Naive thymus-derived CD8-positive, alpha-beta T cell (primary cell): ENCODE measurements at places on chromosomes 2 and 18. TPM values are rescaled to one million over a fixed set of nuclear protein-coding genes. Genes with fewer than 3 reads are reported as not detected.

DNA sequence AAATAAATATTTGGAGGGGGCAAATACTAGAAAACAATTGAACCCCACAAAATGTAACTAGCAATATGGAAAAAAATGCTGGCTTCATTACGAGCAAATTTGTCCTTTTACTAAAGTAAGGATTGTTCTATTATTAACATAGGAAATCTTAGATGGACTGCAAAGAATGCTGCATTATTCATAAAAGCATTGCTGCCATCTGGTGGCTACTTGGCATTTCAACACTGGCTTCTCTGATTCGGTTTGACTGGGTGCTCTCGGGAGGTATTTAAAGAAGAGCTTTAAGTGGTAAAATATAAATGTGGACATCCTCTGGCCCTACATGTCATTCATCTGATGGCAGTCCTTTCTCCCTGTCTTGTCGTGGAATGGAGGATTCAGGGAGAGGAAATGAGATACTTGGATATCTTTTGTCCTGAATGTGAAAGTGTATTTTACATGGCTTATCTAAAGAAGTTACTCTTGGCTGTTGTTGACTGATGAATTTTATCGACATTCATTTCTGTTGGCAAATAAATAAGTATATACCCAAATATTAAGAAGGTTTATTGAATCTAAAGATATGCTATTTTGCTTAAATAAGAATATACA, 130.2 kb downstream of the ARHGAP15 start:
- DNase-seq, result peak; percentile 85

- no peak for DNase-seq
These were observed 90.1 kb upstream of the KCNJ3 start for GRCh38 chr2:154608438-154608837.

- no peak for DNase-seq
These were observed 605.3 kb upstream of the ZNF804A start for GRCh38 chr2:183993052-183993451.

- no peak for DNase-seq
These were observed 144.9 kb upstream of the ERBB4 start for GRCh38 chr2:212683346-212684097.

- DNase-seq, result no peak
These were observed 9.3 kb upstream of the NPC1 start for GRCh38 chr18:23595591-23595990.

DNA sequence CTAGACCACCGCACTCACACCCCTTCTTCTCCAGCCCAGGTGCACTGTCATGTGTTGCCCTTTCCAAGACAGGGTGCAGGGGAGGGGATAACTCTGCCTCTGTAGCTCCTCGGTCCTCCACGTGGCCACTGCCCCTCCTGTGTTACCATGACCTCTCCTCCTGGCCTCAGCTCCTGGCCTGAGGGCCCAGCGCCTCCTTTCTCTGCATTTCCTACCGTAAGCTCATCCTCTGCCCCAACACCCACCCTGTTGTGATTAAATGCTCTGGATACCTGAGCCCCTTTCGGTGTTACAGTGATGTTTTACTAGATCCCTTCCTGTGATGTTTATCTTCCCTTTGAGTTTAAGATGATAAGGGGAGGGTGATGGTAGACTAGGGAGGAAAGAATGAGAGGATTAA, 242.3 kb downstream of the PTPRM start:
- DNase-seq, result no peak

Gene TPO
- not detected for total RNA-seq

Gene ASTL
- total RNA-seq, result 6.8 TPM

Gene ERFE
- not detected for total RNA-seq

Gene PSTPIP2
- total RNA-seq, result 6.6 TPM
